Activated CD8-positive, alpha-beta memory T cell treated with anti-CD3 and anti-CD28 coated beads, Interleukin-2, amount 50 U/mL, for 4 hours (primary cell): ENCODE measurements at places on chromosomes 5 and 9.
A peak's percentile ranks its signal among the peaks of the same experiment; 100 is the strongest.

DNA sequence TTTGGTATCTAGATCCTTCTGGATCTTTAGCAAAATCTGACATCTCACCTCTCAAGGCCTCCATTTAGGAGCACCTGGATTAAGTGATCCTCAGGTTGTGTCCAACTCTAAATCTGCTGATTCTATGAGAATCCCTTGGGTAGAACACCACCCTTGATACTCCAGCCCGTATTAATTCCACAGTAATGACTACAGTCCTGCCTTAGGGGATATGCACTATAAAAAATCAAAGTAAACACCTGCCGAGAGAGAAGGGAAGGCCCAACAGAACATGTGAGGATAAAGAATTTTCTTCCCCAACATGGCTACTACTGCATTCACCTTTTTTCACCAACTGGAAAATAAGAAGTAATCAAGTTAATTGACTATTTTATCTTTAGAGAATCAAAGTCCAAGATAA lies 27.6 kb downstream of the DAP start:
- DNase-seq: no peak

DNA sequence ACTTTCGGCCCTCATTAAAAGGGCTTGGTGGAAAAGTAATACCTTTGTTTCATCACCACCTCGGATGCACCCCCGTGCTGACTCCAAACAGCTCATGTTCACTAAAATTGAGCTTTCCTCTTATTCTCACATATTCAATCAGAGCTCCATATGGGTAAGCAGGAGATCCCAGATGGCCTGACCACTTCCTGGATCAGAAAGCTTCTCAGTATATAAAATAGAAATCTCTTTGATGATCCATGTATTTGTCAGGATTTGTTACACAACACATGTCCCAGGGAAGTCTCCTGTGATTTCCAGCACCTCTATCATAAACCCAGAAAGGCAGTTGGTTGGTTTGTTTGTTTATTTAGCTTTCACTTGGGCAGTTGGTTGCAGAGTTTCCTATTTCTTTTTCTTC lies 402.0 kb downstream of the MLLT3 start:
- no peak for DNase-seq

GRCh38 chr5:139669662-139670368 lies 21.7 kb downstream of the CXXC5 start:
- DNase-seq: peak; percentile 30

- DNase-seq: no peak
These were observed 76.6 kb downstream of the RALGPS1 start for GRCh38 chr9:126991183-126991582.
